Choroid plexus epithelial cell (primary cell): ENCODE measurements at places on chromosomes 2 and 18.

DNA sequence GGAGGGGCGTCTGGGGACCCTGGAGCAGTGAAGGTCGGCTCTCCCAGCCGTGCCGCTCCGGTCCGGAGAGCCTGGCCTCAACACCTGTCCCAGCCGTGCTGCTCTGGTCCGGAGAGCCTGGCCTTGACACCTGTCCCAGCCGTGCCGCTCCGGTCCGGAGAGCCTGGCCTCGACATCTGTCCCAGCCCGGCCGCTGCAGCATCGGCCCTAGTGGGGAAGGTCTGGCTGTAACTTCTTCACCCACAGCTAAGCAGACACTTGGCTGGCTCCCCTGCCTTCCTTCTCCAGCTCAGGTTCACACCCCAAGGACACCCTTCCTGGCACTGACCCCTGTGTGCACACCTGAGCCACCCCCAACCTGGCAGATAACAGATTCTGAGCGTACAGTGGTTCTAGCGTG is 4.6 kb downstream of the KCNG2 start:
- DNase-seq: no peak

- no peak for DNase-seq
Measured at GRCh38 chr2:168323529-168324021, 76.2 kb upstream of the STK39 start.

- no peak for DNase-seq
Measured at GRCh38 chr18:10055125-10055750, 141.4 kb downstream of the VAPA start.

DNA sequence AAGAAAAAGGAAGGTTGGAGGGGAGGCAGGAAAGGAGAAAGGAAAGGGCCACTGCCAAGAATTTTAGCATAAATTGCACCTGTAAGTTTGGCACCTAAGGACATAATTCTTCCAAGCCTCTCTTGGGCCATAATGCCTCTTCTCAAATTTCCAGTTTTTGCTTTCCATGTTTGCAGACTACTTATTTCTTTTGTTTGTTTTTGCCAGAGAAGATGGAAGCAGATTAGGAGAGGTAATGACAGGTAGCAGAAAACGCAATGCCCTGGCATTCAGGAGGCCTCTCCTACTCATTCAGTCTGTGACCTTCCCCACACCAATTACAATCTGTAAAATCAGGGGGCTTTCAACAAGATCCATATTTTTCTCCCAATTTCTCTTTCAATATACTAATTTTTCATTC is 56.8 kb downstream of the MRPL33 start:
- DNase-seq: no peak

DNA sequence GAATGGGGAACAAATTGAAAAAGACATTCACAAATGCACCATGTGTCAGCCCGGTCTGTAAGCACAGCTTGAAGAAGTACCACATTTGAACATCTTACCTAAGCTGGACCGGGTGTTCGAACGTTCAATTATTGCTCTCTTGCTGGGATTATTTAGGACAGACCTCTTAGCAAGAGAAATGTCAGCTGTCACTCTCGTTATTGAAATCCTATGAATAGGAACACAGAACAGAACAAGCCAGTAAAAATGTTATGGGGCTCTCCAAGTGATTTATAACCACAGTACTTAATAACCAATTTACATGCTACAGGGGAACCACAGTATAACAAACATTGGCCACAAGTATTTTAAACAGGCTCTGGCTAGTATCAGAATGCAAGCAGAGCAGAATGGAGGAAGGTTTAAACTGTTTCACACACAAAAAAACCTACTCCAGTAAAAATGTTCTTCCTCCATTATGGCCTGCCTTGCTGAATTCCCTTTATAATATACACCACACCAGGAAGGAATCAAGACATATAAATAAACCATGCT is 32.5 kb upstream of the ARL5A start:
- DNase-seq: no peak

DNA sequence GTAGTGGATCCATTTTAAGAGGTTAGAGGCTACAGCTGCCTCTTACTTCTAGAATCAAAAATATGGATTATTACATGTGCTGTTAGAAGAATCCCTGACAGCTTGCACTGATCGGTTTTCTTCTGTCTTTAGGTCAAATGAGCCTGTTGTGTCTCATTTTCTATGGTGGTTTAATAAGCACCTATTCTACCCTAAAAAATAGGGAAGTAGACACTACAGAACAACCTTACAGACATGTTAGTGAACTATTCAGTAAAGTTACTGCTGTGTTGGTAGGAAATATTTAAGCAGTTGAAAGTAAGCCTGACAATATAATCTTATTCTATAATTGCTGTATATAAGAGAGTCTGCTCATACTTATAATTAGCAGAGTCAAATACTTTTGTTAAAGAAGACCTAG is 168.5 kb upstream of the NOSTRIN start:
- no peak for DNase-seq

GRCh38 chr2:145635706-145636427 is 1115.9 kb upstream of the ZEB2 start:
- no peak for DNase-seq

- no peak for DNase-seq
Measured at GRCh38 chr2:58064086-58064485, 17.5 kb downstream of the VRK2 start.

DNA sequence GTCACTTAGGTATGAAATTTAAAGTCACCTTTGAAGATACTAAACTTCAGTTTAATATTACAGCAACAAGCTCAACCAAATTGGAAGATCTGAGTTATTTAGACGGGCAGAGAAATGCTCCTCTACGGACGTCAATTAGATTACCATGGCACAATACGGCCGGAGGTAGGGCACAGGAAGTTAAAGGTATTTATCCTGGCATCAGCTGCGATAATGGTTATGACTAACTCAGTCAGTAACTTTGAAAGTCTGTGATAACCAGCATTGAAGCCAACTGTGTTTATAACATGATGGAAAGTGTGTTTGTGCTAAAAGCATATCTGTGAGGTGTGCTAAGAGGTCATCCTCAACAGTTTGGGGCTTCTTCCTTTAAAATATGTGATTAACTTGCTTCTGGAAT is 117.3 kb downstream of the WDSUB1 start:
- no peak for DNase-seq

DNA sequence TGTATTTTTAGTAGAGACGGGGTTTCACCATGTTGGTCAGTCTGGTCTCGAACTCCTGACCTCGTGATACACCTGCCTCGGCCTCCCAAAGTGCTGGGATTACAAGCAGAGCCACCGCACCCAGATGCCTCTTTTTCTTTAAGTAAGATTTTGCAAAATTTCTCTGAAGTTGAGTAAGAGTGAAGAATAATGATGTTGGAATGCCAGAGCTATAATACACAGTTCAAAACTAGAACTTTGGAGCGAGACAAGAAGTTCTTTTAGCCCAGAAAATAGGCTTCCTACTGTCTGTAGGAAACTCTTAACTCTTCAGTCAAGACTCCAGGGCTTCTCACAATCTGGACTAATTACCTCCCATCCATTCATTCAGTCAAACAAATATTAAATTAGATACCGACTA is 51.4 kb downstream of the MARCHF4 start:
- DNase-seq: no peak

DNA sequence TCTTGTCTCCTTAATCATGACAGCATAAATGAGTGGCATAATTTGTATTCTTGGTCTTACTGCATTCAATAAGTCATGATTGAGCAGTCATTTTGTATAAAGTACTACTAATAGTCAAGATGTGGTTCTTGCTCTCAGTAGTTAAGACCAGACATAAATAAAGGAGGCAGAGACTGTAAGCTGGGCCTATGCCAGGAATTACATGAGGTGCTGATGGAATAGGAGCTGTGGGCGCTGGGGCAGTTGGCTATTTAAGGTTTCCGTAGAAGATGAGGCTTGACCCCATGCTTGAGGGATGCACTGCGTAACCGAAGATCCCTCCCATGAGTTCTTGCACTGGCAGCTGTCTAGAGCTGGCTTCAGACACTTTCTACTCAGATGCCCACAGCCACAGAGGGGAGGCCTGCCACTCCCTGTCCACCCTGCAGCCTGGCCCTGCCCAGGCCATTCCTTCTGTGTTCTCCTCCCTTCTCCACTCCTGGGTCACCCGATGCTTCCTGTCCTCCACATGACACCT is 150.9 kb upstream of the REV1 start:
- DNase-seq: no peak

- peak; percentile 4 for DNase-seq
Measured at GRCh38 chr2:127220768-127221527, 849 bp upstream of the CYP27C1 start.

- DNase-seq: peak; percentile 51
Measured at GRCh38 chr2:230797515-230798495, 66.9 kb upstream of the ITM2C start.

- DNase-seq: no peak
Measured at GRCh38 chr2:169561364-169561763, 12.3 kb downstream of the FASTKD1 start.

- no peak for DNase-seq
Measured at GRCh38 chr2:68604077-68604476, 39.3 kb upstream of the PROKR1 start.

DNA sequence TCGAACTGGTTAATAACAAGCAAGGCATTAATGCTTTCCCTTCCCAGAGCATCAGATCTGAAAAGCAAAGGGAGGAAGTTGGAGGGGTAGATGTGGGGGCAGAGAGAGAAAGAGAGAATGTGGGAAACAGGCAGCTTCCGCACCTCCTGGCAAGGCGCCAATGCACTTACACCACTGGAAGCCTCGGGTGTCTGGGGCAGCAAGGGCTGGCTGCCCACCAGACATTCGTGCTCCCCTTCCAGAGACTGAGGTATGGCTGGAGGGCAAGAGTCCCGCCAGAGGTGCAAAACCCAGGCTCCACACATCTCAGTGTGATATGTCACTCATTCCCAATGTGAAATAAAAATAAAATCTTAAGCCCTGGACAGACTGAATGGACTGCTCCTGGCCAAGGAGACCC is 46.4 kb downstream of the TEX51 start:
- peak; percentile 2 for DNase-seq

GRCh38 chr2:105950521-105951383 is 206.0 kb downstream of the NCK2 start:
- DNase-seq: no peak

GRCh38 chr2:207787017-207787416 is 17.3 kb upstream of the FZD5 start:
- no peak for DNase-seq

DNA sequence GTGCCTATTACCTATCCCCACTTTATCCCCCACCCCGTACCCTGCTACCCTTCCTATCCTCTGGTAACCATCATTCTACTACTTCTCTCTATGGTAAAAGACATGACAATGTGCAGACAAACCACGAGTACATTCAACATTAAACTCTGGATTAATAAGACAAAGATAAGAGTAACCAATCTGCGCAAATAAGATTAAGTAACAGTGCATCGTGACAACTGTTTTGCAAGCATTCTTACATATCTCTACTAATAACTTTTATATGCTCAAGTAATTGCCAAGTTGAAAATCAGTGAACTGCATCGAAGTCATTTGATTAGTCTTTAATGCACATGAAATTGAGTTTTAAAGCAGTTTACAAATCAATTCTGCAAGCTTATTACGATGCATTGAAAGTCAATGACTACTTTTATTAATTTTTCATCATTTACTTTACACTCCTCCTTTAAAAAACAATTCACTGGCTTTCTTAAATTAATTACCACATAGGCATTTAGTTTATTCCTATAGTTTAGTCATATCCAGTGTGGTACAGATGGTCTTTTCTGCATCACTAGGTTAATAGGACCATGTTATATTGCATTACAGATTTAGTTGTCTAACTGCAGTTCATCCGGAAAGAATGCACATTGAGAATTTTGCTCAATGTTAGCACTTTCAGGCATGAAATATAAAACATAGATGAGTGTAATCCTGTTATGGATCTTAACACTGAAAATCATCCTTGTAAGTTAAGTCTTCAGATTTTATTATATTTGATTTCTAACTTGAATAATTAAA is 178.1 kb downstream of the GCA start:
- no peak for DNase-seq

DNA sequence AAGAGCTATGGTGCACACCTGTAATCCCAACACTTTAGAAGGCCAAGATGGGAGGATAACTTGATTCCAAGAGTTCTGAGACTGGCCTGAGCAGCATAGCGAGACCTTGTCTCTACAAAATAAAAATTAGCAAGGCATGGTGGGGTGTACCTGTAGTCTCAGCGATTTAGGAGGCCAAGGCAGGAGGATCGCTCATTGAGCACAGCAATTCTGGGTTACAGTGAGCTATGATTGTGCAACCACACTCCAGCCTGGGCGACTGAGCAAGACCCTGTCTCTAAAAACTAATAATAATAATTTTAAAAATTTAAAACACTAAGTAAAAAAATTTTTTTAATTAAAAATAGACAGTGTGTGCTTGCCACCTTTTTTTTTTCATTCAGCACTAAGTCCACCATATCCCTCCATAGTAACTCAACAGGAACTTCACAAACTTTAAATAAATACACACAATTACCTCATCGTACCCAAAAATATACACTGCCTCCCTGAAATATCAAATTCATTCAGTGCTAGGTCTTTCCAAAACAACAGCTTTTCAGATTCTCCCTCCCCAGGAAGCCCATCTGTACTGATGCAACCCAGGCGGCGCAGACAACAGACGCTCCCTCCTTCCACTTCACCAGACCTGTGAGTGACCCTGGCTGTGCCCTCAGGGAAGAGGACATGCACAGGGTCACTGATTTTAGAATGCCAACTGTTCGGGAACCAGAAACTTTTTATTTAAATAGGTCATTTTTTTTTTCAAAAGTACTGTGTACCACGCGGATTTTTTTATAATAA is 29.6 kb downstream of the FAM168B start:
- peak; percentile 50 for DNase-seq

GRCh38 chr2:208086029-208086428 is 38.3 kb downstream of the CRYGD start:
- no peak for DNase-seq
